Effector memory CD8-positive, alpha-beta T cell (primary cell): ENCODE measurements at places on chromosomes 5 and 9.
A peak's percentile ranks its signal among the peaks of the same experiment; 100 is the strongest.

GRCh38 chr5:151454166-151454565 lies 6.8 kb downstream of the SLC36A1 start:
- DNase-seq, result no peak

GRCh38 chr5:34844106-34844505 lies 5.1 kb downstream of the TTC23L start:
- DNase-seq, result no peak

GRCh38 chr5:176680226-176680563 lies 32.9 kb downstream of the TSPAN17 start:
- no peak for DNase-seq

DNA sequence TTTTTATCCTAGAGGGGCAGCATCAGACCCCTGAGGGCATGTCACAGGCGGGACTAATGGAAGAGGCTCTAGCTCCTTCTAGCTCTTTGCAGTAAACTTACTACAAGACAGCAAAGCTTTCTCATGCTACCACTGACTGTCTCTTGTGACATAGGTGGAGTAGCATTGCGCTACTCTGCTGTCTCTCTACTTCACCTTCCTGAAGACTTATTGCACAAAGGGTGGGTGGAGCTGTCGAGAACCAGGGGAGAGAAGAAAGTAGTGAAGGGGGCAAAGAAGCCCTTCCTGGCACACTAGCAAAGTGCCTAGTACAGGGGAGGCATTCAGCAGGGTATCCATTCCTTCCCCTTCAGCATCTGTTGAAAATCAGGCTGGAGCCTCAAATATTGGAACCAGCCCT lies 36.1 kb upstream of the NEK6 start:
- no peak for DNase-seq

- no peak for DNase-seq
Measured at GRCh38 chr5:10503321-10503720, 60.5 kb upstream of the ANKRD33B start.

DNA sequence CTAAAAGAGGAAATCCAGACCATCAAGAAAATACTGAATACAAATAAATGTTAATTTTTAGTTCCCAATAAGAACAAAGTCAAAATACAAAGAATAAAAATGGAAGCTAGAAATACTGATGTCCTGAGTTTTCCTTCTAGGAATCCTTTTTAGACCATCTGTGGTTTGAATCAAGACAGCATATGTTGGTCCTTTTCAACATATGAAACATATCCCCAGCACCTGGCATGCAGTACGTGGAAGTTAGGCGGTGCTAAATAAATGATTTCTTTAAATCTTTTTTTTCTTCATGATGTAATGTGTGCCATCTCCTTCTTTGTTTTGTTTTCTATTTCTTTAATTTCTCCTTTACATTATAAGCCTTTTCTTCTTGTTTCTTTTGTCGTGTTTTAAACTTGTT lies 34.0 kb downstream of the KIAA1958 start:
- no peak for DNase-seq

DNA sequence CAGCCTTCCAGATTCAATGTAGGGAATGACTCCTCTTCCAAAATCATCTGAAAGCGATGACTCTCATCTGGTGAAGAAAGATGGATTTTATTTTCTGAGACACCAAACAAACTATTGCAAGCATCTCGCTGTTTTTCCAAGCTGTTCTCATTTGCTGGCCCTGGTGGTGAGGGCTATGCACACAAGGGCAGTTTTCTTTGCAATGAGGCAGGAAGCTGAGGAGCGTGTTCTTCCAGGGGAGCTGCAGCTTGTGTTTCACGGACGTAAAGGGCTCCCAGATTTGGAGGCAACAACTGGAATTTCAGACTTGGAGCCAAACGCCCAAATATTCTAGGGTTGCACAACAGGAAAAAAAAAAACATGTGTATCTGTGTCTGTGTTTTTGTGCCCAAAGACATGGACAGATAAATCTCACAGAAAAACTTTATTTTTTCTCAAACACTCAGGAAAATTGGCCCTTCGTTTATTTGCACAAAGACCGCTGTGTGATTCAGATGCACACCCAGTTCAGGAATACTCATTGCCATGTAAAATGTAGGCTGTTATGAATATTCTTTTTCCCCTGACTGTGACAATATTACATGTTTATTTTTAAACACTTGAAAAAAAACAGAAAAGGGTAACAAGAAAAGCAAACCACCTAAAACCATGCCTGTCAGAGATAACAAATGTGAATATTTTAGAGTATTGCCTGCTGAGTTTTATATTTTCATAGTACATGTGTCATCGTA lies 151.3 kb downstream of the GAS1 start:
- no peak for DNase-seq

DNA sequence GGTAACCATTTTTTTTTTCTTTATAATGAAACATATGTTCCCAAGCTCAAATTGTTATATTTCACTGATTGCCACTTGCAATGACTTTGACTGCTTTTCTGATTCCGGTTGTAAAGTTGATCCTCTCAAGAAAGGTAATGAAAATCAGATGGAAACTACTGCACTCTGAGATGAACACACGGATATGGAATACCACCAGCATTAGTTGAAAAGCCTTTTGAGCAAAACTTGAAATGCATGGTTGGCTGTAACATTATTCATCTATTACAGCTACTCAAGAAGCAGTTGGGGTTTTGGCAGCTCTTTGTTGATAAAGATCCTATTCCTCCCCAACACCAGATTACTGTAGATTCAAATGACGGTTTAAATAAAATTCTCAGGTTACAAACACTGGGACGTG lies 591.6 kb upstream of the DMAC1 start:
- DNase-seq, result no peak

DNA sequence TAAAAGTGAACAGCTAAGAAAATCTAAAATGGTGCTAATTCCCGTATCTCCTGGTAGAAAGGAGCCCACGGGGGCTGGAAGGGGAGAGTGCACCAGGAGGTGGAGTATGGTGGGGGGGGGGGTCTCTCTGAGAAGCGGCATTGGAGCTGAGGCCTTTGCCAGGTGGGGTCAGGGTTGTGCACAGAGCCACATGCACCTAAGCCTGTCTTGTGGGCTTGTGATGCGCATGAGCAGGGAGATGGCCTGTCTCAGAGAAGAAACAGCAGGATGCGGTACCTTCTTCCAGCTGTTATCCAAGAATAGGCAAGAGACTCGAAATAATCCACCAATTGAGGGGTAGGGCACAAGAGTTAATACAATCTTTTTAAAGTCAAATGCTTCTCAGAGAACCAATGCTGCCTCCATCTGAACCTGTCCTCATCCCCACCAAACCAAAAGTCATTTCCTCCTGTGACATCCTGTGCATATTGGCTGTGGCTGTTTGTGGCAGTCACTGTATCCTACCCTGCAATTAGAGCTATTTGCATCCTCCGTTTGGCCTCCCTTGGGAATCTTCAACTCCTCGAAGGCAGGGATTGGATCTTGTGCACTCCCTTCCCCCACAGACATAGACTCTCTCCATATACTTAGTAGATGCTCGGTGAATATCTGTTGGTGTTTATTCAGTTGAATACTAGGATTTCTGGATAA lies 45.4 kb downstream of the FGF1 start:
- no peak for DNase-seq

DNA sequence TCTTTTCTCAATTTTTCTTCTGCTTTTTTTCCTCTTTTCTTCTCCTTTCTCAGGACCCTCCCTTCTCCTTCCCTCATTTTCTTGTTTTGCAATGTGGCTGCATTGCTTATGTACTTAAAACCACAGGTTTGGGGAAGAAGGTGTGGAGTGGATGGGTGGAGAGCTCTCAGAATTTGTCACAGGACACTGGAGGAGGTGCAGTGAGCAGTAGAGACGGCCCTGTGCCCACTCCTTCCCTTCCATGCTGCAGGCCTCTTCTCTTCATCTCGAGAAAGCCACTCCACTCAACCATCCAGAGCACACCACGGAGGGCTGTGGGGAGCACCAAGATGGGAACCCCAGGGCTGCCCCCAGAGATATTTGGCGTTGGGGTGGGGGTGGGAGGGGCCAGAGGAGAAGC lies 92.3 kb downstream of the FSTL4 start:
- no peak for DNase-seq

- no peak for DNase-seq
Measured at GRCh38 chr9:117000196-117000723, 313.2 kb downstream of the TRIM32 start.

DNA sequence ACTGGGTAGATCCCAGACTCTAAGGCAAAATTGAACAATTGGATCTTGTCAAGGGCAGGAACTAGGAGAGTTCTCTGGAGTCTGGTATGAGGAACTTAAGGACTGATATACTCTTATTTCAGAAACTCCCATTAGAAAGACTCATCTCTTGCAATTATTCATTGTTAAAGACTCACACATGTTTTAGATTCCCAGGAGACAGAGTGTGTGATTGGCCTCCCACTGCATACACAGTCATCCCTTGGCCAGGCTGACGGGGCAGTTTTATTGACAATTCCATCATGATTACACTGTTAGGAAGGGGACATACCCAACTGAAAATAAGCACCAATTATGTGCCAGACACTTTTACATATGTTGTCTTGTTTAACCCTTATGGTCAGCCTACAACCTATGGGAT lies 347.2 kb downstream of the DMAC1 start:
- no peak for DNase-seq

DNA sequence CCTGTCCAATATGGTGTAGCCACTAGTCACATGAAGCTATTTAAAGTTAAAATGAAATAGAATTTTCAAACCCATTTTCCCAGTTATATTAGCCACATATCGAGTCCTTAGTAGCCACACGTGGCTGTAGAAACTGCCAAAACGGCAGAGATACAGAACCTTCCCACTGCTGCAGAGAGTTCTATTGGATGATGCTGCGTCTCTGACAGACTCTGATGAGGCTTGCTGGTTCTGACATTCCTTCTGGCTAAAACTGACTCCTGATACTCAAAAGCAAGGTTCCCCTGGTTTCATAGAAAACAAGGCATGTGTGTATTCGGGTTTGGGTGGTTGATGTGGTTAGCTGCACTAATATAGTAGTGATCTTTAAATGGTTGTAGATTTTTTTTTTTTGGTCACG lies 91.5 kb downstream of the TLE4 start:
- DNase-seq, result no peak

DNA sequence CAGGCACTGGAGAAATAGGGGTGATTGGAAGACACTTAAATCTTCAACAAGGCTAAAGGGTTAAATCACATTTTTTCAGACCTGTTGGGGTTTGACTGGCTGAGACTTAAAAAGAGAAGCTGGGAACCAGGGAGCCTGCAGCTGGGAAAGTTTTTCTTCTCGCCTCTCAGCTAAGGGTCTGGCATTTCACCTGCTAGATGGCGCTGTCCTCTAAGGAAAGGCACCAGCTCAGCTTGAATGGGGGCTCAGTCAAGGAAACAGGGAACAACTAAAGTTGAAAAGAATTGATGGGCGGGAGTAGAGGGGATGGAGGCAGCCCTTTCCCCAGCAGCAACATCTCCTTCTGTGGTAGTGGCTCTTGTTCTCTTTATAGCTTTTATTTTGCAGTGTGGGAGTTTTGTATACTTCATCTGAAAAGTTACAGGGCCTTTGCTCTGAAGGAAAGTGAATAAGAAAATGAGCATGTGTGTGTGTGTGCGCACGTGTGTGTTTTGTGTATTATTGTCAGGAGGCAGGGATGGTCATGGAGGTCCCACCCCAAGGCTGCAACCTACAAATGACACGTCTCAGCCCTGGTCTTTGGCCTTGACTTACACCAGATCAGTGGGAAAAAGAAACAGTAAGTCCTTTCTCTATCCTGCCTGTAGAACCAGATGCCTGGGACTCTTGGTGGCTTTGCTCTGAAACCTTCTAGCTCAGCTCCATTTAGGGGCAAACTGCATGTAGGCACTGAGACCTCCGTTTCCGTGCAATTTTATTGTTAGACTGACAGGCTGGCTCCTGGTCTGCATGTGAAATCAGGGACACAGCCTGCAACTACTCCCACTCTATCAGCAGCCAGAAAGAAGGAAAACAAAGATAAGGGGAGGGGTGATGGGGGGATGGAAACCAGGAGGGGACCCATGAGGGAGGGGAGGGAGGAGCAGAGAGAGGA lies 316.2 kb upstream of the CLINT1 start:
- peak; percentile 5 for DNase-seq

DNA sequence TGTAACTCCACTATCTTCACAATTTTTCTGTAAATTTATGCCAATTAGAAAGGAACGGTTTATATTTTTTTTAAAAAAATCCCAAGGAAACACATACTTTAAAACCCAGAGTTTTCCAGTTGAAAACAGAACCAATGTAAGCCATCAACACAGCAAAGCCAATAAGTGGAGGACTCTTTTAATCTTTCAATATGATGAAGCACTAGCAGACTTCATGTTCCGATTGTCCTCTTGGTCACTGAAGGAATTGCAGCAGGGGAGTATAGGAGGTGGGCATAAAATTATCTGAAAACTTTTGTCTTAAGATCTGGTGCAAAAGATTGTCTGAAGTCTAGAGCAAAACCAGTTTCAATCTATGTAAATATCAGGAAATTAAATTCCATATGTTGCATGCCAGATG lies 102.1 kb upstream of the PAPPA start:
- DNase-seq, result no peak

DNA sequence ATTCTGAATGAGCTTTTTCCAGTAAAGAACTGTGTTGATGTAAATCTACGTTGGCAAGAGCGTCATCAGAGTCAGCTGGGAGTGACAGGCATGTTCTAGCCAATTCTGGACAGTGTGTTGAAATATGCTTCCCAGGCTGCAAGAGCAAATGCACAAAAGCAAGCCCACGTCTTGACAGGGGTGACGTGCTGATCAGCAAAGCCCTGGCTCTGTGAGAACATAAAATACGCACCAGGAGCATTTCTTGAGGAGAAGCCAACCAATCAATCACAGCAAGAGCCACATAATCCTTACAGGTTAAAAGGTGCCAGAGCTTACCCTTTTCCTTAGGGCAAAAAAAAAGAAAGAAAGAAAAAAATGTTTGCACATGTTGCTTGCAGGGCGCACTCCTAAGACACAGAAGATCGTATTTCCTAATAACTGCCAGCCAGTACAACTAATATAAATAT lies 148.1 kb downstream of the PDE4D start:
- no peak for DNase-seq

DNA sequence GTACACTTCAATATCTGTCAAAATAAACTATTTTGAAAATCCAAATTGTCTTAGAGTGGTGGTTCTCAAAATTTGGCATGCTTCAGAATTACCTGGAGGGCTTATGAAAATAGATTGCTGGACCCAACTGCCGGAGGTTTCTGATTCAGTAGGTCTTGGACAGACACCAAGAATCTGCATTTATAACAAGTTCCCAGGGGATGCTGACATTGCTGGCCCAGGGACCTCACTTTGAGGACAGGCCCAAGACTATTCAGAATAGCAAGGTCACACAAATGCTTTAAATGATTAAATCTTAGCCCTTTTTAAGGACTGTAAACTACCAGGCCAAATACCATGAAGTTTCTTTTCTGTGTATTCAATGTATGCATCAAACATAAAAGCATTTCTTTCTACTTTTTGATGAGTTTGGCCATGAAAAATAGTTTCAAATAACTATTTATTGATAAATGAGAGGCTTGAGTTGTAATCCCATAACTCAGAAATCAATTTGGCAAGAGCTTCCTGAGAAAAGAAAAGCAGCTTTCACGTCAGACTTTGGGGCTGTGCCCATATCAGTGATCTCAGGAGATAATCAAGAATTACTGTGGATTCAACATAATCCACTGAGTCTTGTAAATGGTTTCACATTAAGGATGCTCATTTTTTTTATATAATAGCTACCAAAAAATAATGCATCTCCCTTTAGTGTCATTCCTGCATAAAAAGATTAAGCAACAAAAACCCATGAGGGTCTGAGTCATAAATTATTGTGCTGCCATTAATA lies 191.4 kb downstream of the FRMD3 start:
- no peak for DNase-seq

- DNase-seq, result no peak
Measured at GRCh38 chr9:100357501-100357900, 4.8 kb upstream of the TEX10 start.
